Heart right ventricle (tissue), 16 donors: ENCODE measurements at places on chromosomes 2 and 18. TPM values are rescaled to one million over a fixed set of nuclear protein-coding genes. Genes with fewer than 3 reads are reported as not detected.

The MC2R gene
- under 0.01 TPM for polyA plus RNA-seq

The CRYBA2 gene
- not detected for polyA plus RNA-seq

The FMNL2 gene
- 5.2 TPM for polyA plus RNA-seq

The PPP1R1C gene
- polyA plus RNA-seq, result 20.9 TPM

The TXNDC2 gene
- 0.04 TPM for polyA plus RNA-seq

The CXCR2 gene
- polyA plus RNA-seq, result 0.22 TPM

The MC5R gene
- polyA plus RNA-seq, result not detected

The PRKAG3 gene
- not detected for polyA plus RNA-seq

The UPP2 gene
- not detected for polyA plus RNA-seq

The NR4A2 gene
- 1.1 TPM for polyA plus RNA-seq

The TMEM150A gene
- polyA plus RNA-seq, result 21.1 TPM

The CGREF1 gene
- polyA plus RNA-seq, result 0.57 TPM

The SERPINB11 gene
- polyA plus RNA-seq, result not detected

The NGEF gene
- 0.44 TPM for polyA plus RNA-seq

The LIPT1 gene
- polyA plus RNA-seq, result 18.5 TPM

The ATP8B1 gene
- 2.7 TPM for polyA plus RNA-seq

The OSBPL6 gene
- 1.1 TPM for polyA plus RNA-seq

The UGGT1 gene
- 6.5 TPM for polyA plus RNA-seq

The PCARE gene
- polyA plus RNA-seq, result 0.04 TPM

The AQP12B gene
- not detected for polyA plus RNA-seq

The CYP27A1 gene
- 9.1 TPM for polyA plus RNA-seq

The ZNF396 gene
- 0.73 TPM for polyA plus RNA-seq

The FRZB gene
- polyA plus RNA-seq, result 1.6 TPM

The IL36A gene
- not detected for polyA plus RNA-seq
